ENCODE measurements at places on chromosomes 6 and 20.

- DNase-seq: no peak
These were observed 113.8 kb downstream of the SYCP2 start for GRCh38 chr20:59819496-59820203.

- DNase-seq: no peak
These were observed 46.0 kb downstream of the ZFAND3 start for GRCh38 chr6:37865504-37865903.

DNA sequence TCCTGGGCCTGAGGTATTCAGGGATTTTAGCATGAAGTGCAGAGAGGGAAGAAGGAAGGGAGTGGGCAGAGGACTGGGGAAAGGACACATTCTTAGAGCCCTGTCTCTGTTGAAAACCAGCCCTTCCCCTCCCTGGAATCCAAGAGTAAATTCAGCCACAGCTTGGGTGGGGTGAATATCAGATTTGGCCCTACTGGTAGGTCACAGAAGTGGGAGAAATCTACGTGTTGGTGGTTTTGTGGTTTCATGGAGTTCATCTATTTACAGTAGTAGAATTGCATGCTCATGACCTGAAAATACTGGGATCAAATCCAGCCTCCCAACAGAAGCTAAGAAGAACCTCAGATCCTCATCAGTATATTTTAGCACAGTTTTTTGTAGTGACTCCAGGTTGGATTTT, 404.4 kb downstream of the BMP2 start:
- DNase-seq: no peak

DNA sequence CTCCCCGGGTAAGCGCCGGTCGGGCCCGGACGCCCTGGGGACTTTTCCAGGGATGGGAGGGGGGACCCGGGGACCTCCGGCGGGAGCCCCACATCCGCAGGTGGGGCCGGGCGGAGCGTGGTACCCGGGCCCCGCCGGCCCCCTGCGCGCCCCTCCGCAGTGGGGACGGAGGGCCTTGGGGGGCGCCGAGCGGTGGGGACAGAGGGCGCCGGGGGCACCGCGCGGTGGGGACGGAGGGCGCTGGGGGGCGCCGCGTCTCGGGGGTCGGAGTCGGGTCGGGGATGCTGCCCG, 270 bp downstream of the PLEKHG1 start:
- DNase-seq: no peak

DNA sequence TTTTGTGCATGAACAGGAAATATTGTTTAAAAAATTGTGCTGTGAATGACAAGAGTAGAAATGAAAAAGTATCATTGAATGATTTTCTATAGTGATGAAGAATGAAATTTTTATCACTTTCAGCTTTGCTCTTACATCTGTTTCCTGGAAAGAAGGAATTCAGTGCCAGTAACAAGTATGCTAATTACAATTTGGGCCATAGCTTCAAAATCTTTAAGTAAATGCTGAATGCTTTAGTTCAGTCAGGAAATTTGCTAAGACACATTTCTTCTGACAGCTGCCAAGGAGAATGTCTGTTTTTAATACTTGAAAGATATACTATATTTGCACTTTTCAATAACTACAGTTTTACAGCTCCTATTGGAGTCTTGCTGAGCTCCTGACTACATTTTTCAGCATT, 203.7 kb upstream of the RSPO3 start:
- no peak for DNase-seq

GRCh38 chr6:284486-284885, 7.8 kb upstream of the DUSP22 start:
- DNase-seq: no peak

DNA sequence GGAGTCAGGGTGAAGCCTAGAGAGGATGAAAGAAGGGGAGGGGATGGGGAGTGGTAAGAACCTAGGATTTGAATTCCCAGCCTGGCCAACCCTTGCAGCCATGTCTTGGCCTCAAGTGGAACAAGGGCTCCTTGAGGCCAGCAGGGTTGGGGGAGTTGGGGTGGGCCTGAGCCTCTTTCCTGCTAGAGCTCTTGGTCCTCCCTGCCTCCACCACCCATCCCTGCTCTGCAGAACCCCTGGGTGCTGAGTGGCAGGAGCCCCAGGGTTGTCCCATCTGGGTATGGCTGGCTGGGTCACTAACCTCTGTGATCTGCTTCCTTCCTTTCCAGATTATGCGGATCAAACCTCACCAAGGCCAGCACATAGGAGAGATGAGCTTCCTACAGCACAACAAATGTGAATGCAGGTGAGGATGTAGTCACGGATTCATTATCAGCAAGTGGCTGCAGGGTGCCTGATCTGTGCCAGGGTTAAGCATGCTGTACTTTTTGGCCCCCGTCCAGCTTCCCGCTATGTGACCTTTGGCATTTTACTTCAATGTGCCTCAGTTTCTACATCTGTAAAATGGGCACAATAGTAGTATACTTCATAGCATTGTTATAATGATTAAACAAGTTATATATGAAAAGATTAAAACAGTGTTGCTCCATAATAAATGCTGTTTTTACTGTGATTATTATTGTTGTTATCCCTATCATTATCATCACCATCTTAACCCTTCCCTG, 8.3 kb downstream of the VEGFA start:
- DNase-seq: no peak

DNA sequence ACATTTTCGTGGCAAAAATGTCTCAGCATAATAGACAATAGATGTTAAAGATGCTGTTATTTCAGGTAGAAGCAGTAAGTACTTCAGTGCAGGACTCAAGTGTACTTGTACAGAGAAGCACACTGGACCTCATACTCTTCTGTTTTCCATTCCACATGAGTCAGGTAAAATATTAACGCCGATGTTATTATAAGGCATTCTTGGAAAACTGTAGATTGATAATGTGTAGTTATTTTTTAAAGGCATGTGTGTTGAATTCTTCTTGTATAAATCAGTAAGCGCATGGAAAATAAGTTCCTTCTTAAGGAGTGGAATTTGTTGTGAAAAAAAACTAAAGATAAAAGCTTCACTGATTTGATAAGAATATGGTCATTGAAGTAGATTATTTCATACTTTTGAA, 45.8 kb downstream of the DOP1A start:
- no peak for DNase-seq

- no peak for DNase-seq
These were observed 50.3 kb downstream of the DEK start for GRCh38 chr6:18214003-18214402.

- no peak for DNase-seq
These were observed 18.9 kb upstream of the MAS1 start for GRCh38 chr6:159871906-159872305.

- no peak for DNase-seq
These were observed 718.8 kb upstream of the FLRT3 start for GRCh38 chr20:15056246-15056645.

GRCh38 chr6:73566954-73567591, 46.2 kb upstream of the EEF1A1 start:
- no peak for DNase-seq

All from muscle of back (tissue), 13 donors.